ENCODE measurements at places on chromosomes 16 and 17. TPM values are rescaled to one million over a fixed set of nuclear protein-coding genes. Genes with fewer than 3 reads are reported as not detected.

Gene ABI3
- not detected for total RNA-seq

Gene WSB1
- 98.8 TPM for total RNA-seq

Gene MT1F
- not detected for total RNA-seq

Gene SLC38A10
- 49.5 TPM for total RNA-seq

Gene TEX14
- under 0.01 TPM for total RNA-seq

Gene SALL1
- total RNA-seq: 0.16 TPM

Gene BORCS6
- total RNA-seq: 6.8 TPM

Gene PPP1R1B
- total RNA-seq: 6.3 TPM

Gene TPSG1
- total RNA-seq: not detected

Gene ANKRD13B
- 10.9 TPM for total RNA-seq

Gene ADAD2
- not detected for total RNA-seq

Gene NDRG4
- total RNA-seq: 20.0 TPM

Gene CDT1
- total RNA-seq: 1.5 TPM

Gene MAP3K14
- total RNA-seq: 4.6 TPM

Gene CFAP20
- total RNA-seq: 21.7 TPM

Gene VAT1L
- total RNA-seq: not detected

Gene SLC52A1
- total RNA-seq: 0.32 TPM

All from bronchial smooth muscle cell (primary cell).